ENCODE measurements at places on chromosomes 2 and 18.

- DNase-seq = no peak
Observed at GRCh38 chr18:34828093-34828492, 118.0 kb downstream of the DTNA start.

DNA sequence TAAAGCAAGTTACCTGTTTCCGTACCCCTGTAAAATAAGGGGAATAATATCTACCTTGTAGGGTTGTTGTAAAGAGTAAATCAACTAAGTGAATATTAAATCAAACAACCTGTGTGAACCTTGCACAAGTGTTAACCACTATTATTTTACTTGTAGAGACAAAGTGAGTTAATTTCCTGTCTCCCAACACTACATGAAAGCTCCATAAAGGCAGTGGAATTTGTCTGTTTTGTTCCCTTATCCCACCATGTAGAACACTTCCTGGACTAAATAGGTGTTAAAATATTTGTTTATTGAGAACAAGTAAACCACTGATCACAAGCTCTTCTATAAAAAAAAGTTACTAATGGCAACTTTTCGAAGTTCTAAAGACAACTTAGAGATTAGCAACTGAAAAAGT lies 3.3 kb downstream of the ARL5A start:
- DNase-seq = peak; percentile 22

DNA sequence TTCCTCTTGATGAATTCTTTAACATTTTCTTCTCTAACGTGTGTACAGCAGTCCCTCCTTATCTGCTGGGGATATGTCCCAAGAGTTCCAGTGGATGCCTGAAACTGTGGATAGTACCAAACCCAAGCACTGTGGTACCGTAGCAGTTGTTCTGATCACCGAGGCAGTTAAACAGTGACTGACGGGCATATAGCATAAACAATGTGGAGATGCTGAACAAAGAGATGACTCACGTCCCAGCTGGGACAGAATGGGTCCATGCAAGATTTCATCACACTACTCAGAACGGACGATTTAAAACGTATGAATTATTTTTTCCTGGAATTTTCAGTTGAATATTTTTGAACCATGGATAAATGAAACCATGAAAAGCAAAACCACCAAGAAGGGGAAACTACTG lies 54.5 kb upstream of the SPAG16 start:
- DNase-seq = no peak

DNA sequence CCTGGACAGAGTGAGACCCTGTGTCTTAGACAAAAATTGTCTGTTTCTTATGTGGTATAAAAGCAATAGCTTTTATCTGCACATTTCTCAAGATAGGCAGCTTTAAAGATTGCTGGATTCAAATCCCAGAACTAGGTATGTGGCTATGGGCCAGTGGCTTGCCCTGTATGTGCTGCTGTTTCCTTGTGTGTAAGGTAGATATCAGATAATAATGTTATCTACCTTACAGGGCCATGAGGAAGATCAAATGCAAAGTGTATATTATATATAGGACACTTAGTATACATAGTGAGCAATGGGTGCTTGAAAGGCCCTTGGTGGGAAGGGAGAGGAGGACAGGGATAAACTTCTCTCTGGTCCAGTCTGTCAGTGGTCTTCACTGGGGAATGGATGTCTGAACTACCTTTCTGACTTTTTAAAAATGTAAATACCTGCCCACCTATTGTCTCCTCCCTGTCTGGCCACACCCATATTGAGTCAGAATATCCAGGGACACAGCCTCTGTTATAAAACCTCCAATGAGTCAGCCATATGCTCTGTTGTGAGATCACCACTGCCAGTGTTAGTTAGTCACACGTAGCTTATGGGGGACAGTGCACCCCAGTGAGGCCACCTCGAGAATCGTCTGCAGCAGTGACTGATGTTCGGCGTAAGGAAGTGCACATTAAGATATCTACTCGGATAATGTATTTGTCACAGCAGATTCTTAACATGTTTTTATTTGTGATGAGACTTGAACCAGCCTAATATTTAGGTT lies 383.4 kb downstream of the PTPRM start:
- DNase-seq = no peak

DNA sequence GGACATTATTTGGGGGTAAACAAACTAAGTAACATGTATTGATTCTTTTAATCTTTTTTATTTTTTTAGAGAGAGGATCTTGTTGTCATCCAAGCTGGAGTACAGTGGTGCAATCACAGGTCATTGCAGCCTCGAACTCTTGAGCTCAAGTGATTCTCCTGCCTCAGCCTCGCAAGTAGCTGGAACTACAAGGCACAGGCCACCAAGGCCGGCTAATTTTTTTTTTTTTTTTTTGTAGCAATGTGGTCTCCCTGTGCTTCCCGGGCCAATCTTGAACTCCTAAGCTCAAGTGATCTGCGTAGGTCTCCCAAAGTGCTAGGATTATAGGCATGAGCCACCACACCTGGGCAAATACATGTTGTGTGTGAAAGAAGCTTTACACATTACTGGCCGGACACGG lies 29.6 kb downstream of the OLA1 start:
- no peak for DNase-seq

- DNase-seq = no peak
Observed at GRCh38 chr2:138356178-138356577, 145.4 kb upstream of the SPOPL start.

GRCh38 chr2:229090225-229090624 lies 180.9 kb downstream of the PID1 start:
- DNase-seq = no peak

GRCh38 chr2:12048550-12048949 lies 302.1 kb downstream of the LPIN1 start:
- no peak for DNase-seq

GRCh38 chr18:400456-400855 lies 100.0 kb downstream of the COLEC12 start:
- DNase-seq = no peak

DNA sequence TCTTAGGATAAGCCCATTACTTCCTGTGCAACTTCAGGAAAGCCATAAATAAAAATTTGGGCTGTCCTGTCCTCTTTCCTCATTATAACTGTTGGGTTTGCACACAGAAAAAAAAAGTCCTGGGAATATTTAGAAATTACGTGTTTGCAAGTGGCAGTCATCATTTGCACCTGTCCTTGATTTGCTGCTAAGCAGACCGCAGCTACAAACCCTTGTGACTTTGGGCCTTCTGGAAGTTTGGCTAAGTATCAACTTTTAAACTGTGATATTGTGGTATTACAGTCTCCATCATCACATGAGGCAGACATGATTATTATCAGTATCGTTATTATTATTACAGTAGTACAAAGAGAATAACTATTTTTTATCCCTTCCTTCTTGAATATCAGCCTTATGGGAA lies 260.7 kb upstream of the SESTD1 start:
- DNase-seq = no peak

- no peak for DNase-seq
Observed at GRCh38 chr2:226471987-226472470, 327.6 kb downstream of the IRS1 start.

DNA sequence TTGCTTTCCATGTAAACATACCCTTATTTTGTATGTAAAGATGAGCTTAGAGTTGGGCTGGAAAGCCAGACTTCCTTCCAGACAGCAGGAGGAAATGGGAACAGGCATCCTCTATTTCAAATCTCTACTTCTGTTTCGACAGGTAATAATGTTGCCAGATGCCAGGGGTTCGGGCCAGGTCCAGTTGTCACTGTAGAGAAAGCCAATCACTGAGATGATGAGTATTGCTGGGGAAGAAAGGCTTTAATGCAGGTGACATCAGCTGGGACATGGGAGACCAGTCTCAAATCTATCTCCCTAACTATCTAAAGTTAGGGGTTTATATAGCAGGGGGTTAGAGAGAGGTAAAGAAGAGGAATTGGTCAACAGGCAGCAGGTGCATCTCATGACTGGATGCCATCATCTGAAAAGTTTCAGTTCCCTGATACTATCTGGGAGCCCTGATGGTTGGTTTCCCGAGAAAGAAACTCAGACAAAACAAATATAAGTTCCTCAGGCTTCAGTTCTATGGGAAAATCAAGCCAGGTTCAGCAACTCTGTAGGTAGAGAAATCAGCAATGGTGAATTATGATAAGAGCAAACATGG lies 9.3 kb upstream of the MTCL1 start:
- no peak for DNase-seq

DNA sequence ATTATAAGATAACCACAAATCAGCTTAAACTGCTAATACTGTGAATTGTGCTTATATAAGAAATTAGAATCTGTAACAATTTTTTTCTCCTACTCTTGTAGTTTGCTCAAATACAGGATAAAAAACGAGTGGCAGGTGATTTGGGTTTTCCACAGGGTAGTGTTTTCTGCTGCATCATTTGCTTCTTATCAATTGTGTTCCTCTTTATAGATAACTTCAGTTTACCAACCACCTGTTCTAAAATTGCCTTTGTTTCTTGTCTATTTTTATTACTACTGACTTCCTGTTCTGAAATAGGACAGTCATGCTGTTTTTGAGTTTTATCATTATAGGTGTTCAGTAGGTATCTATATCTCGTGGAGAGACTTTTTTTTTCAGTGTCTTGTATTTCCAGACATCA lies 56.9 kb downstream of the MFSD6 start:
- no peak for DNase-seq

GRCh38 chr18:69703461-69703860 lies 244.2 kb downstream of the CD226 start:
- DNase-seq = no peak

DNA sequence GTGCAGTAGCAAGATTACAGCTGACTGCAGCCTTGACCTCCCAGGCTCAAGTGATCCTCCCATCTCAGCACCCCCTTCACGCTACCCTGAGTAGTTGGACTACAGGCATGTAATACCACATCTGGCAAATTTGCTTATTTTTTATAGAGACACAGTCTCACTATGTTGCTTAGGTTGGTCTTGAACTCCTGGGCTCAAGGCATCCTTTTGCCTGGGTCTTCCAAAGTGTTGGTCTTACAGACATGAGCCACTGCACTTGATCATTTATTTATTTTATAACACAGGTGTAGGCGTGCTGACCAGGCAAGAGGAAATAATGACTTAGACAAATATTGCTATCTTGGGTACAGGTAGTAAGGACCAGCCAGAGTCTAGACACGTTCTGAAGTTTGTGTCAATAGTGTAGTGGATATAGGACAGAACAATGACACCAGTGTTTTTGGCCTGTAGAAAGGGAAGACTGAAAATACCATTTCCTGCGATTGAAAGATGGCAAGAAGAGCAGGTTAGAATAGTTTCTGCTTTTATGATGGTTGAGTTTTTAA lies 71.0 kb upstream of the THUMPD2 start:
- DNase-seq = no peak

DNA sequence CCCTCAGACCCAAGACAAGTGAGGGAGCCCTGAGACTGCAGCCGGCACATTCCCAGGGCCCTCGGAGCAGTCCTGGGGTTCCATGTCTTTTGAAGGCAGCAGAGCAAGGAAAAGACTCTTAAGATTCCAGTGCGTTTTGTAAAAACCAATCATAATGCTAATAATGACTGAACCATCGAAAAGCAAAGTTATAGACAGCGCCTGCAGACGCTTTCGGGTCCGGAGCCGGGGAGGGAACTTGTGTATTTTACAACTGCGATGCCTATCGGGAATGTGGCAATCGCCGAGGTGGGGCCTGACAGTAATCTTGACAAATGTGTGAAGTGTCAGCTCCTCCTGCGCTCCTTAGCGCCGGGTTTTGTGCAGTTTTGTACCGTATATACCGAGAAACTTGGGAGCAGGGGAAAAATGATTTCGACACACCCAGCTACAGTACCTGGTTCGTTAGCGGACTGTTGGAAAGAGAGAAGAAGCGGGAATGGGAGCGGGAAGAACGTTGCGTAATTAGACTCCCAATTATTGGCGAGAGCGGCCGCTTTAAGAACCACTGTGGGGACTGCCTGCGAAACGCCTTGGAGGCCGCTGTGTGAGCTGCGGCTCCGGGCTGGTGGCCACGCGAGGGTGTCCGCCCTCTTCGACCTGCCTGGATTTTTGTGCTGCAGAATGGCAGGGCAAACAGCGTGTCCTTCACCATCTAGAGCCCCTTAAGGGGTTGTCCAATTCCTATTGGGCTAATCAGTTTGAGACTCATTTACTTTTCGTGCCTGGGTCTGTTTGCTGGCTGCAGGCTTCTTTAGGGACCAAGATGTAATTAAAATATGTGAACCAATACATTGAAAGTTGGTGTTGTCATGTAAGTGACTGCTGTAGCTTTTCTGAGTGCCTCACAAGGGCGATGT lies 2.4 kb downstream of the EPAS1 start:
- DNase-seq = peak; percentile 67

- DNase-seq = no peak
Observed at GRCh38 chr2:217468042-217468830, 534.6 kb downstream of the TNS1 start.

GRCh38 chr18:68040198-68040597 lies 523.7 kb upstream of the DSEL start:
- no peak for DNase-seq

GRCh38 chr2:85976106-85976920 lies 87.5 kb upstream of the ST3GAL5 start:
- no peak for DNase-seq

- DNase-seq = no peak
Observed at GRCh38 chr2:32680942-32681341, 53.1 kb downstream of the TTC27 start.

DNA sequence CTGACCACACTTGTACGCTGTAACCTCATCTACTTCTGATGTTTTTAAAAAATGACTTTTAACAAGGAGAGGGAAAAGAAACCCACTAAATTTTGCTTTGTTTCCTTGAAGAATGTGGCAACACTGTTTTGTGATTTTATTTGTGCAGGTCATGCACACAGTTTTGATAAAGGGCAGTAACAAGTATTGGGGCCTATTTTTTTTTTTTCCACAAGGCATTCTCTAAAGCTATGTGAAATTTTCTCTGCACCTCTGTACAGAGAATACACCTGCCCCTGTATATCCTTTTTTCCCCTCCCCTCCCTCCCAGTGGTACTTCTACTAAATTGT lies 2.1 kb downstream of the RHOB start:
- DNase-seq = no peak

- DNase-seq = no peak
Observed at GRCh38 chr18:3119401-3120341, 100.1 kb downstream of the MYOM1 start.

DNA sequence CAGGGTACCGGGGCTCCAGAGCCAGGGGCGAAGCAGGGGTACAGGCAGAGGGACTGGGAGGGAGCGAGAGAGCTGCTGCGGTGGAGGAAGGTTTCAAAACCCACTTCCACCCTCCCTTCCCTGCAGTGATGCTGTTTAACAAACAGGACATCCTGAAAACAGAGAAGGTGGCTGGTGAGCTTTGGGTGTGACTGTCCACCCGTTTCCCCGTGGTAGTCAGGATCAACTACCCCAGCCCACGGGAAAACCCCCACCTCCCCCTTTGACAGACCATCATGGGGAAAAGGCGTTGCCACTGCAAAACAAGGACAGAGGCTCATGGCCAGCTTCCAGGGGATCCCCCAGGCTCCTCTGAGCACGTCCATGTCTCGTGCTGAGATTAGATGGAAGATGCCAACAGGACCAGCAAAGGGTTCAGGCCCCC lies 12.9 kb downstream of the TMEM185B start:
- DNase-seq = no peak

- no peak for DNase-seq
Observed at GRCh38 chr2:28606986-28607441, 111.2 kb downstream of the PLB1 start.

GRCh38 chr2:1677821-1678165 lies 66.5 kb downstream of the PXDN start:
- DNase-seq = no peak

All from kidney capillary endothelial cell (primary cell).